ENCODE measurements at places on chromosomes 12 and 14. TPM values are rescaled to one million over a fixed set of nuclear protein-coding genes. Genes with fewer than 3 reads are reported as not detected.

GRCh38 chr14:74207943-74208342 is 31.3 kb upstream of the VSX2 start:
- DNase-seq, result no peak

DNA sequence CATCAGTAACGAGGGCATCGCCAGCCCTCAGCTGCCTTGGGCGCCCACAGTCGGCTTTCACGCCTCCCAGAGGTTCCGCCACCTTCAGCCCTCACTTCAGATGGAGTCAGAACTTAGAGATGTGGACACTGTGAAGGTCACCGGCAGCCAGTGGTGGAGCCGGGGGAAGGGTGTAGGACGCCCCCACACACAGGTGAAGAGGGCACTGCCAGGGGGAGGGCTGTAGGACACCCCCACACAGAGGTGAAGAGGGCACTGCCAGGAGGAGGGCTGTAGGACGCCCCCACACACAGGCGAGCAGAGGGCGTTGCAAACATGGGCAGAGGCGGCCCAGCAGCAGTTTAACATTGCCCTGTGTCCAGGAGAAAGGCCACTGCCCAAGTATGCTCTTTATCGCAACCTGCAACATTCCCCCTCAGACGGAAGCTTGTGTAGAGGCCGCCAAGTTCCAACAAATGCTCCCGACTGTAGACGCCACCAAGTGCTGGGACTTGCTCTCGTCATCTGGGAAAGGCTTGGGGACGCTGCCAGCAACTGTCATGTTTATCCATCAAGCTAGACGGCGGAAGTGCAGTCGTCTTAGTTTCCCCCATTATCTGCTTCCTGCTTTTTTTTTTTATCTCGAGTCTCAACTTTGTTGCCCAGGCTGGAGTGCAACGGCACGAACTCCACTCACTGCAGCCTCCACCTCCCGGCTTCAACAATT is 4.9 kb upstream of the ANKLE2 start:
- no peak for DNase-seq

DNA sequence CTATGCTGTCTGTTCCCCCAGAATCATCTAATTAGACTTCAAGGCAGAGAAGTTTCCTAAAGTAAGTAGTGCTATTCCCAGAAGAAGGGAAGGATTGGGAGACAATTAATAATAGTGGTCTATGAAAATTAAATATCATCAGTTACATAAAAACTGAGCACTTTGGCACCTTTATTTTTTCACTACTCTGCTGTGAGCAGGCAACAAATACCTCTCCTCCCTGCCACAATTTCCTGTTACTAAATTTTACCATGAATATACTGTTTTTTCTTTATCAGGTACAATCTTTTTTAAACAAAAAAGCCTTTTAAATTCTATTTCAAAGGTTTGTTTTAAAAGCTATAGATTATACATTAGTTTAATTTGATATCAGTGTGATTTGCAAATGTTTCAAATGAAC is 29.4 kb upstream of the KRAS start:
- no peak for DNase-seq

ANKRD33 gene
- not detected for total RNA-seq

DNA sequence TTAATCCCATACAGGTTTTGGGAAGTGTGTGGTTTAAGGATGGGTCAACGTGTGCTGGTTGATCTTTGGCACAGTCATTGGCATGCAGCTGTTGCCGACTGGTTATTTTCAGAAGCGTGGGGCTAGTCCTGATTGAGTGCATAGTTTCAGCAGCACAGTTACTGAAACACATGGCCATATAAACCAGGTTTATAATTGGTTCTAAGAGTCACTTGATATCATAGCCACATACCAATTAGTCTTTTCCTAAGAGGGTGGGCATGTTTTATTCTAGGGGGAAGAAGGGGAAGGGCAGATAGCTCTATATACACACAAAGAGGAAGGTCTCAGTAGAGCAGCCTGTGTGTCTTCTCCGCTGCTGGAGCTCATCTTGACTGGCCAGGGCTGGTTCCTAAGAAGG is 11.0 kb upstream of the RPS6KL1 start:
- DNase-seq, result no peak

DNA sequence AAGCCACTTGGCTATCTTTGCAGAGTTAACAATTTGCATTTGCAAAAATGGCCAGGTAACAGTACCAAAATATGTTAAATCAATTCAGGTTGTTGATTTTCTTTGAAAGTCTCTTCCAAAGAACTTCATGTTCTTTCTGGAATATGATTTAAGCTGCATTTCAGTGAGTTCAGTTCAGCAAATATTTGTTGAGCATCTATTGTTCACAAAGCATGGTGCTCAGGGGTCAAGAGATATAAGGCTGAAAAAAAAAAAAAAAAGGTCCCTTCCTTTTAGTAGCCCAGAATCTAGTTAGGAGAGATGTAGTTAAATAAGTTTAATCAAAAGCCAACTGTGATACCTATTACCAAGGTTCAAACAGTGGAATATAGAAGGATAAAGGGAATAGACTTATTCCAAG is 317.1 kb downstream of the ZFP36L1 start:
- DNase-seq, result no peak

LMNTD1 gene
- total RNA-seq, result not detected

DNA sequence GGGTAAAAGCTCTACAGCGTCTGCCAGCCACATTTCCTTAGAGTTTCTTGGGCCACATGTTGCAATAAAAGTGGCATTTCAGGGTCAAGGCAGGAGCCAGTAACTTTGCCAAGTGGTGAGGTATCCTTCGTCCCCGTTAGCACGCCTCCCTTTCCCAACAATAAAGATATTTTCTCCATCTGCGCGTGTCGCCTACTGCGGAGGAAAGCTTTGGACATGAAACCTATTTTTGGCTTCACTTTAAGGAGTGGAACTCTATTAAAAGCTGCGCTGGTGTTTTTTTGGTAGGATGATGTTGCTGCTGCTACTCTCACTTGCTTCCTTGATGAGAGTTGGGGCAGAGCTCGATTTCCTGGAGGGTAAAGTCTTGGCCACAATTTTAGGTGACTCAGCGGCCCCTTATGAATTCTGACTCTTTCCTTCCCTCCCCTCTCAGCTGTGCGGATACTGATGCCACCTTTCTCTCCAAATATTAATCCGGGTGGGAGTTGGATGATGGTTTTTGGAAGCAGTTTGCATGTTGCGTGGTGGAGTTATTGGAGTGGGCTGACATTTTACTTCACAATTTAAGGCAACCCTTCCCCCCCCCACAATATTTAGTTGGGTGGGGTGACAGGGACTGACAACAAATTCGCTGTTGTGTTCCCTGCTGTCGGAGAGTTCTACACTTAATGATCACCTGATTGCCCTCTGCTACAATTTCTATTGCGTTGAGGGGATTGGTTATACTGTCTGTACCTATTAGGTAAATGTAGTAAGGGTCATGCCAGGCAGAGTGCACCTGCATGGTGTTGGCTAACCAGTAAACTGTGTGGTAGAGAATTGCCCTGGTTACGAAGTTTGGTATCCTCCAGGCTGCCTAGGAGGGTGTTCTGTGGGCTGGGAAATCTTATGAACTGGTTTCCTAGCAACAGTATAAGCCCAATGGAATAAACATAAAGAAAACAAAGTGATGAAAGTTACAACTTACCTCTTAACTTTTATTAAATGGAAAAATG is 1.1 kb downstream of the CCDC91 start:
- DNase-seq, result no peak

DNA sequence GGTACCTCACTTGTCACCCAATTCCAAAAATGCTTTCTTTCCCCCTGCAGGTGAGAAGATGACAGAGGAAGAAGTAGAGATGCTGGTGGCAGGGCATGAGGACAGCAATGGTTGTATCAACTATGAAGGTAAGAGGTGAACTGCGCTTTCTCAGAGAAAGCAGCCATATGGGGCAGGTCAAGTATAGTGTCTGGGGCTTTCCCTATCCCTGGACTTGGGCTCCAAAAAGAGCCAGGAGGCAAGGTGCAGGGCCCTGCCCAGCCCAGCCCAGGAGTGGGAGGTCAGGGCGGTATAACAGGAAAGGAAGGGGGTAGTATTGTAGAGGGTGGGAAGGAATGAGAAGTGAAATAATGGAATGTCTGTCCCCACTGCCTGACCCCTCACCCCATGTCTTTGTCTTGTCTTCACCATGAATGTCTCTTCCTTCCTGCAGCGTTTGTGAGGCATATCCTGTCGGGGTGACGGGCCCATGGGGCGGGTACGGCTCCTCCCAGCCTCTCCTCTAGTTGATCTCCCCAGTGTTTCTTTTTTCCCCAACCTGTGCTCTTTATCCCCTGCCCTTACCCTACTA is 2.1 kb downstream of the MYL6 start:
- DNase-seq, result no peak

DNA sequence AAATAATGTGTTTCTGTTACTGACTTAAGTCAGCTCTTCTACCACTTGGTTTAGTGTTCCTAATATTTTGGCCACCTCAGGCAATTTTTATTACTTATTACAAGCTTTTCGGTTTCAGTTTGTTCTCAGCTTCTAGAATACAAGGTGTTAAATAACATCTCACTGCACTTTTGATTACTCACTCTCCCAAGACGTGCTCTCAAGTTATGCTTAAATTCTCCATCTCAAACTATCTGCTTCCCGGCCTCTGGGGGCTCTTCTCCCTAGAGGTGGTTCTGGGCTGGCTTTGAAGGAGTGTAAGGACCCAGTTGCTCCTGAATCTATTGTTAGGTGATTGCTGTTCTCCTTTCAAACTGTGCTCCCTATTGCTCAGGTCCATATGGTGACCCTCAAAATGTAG is 193.9 kb upstream of the DDHD1 start:
- no peak for DNase-seq

DNA sequence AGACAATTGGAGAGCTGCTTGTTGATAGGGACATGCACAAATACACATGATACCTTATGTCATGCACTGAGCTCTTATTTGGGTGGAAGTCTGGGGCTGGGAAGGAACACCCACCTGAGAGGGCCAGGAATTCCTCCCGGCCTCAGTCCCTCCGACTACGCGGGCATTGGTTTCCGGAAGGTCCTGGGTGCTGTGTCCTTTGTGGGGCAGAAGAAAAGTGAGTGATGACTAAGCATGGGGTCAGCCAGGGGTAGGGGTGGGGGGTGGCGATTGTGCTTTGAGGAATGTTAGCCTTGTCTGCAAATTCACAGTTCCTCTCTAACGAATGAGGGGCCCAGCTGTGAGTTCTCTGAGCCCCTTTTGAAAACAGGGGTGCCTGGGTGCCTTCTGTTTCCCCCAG is 798 bp downstream of the CELA1 start:
- DNase-seq, result no peak

DNA sequence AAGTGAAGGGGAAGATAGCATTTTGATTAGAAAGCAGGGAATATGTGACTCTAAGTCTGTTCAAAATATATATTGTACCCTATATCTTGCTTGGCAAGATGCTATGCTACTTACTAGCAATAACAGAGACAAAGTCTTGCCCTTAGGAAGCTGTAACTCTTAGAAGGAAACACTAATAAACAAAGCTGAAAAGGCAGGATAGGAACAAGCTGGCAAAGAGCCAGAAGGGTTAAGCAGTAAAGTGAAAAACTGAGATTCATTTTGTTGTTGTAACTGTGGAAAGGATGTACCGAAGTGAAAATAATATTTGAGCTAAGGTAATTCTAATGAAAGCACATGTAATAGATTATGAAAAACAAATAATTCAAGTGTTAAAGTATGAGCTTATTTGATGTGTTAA is 527.1 kb upstream of the FLRT2 start:
- no peak for DNase-seq

DNA sequence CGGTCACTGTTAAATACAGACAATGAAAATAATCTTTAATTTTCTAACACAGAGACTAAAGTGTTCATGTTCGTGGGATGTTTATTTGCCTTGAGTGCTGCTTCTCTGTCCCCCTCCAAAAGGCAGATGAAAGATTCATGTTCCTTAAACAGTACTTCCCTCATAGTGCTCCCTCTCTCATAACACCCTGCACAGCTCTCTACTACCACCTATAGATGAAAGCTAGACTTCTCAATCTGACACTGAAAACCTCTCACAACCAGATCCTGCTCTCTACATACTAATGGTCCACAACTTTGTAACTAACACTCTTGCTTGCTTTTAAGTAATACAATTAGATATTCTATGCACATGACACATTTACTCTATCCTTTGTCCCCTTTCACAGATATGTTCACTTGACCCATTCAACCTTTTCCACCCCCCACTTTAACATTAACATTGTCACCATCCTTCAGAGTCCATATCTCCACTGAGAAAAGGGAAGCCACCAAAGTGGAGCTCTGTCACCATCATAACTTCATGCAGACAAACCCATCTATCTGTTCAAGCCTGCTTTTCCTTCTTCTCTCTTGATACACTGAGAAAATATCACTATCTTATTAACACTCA is 266.4 kb upstream of the USP15 start:
- DNase-seq, result no peak

DNA sequence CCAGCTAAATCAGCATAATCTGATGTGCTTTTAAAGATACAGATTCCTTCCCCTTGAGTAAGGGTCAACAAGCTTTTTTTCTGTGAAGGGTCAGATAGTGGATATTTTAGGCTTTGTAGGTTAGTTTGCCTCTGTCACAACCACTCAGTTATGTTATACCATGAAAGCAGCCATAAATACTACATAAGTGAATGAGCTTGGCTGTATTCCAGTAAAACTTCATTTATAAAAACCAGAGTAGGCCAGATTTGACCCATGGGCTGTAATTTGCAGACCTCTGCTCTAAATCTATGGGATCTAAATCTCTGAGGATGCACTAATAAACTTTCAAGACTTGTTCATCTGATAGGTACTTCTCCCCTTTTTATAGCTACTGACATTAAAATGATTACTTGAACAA is 47.7 kb downstream of the LEMD3 start:
- DNase-seq, result no peak

GRCh38 chr12:63305901-63306875 is 155.2 kb upstream of the AVPR1A start:
- DNase-seq, result no peak

DNA sequence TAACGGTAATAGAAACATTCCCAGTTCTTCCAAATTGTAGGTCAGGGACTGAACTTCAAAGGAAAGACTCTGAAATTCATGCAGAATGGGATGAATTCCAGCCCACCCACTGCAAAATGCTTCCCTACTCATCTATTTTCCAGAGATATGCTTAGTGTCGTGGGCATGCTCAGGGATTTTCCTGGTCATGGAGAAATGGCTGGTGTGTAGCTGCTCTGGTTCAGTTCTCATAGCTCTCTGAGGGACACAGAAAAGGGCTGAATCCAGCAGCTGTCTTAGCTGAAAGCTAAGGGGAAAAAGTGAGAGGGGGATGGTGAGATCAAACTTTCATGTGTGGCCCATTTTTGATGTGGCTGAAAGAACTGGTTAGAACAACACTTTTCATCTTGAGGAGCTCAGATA is 72.9 kb upstream of the KRAS start:
- no peak for DNase-seq

GRCh38 chr12:126390969-126391566 is 1325.8 kb downstream of the AACS start:
- DNase-seq, result no peak

DNA sequence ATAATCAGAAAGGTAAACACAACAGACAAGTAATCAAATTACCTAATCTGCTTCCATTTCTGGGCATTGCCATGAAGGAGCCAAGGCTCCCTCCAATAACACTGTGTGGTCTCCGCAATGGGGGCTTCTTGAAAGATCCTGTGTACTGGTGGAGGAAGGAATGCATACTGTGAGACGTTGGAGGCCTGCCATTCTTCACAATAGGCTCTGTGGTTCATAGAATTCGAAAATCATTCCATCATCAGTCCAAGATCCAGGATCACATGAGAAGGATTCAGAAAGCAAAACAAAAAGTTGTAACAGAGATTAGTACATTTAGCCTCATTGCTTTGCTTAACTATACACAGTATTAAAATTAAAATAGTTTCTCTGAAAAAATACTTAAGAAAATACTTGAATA is 76.3 kb downstream of the CDK17 start:
- no peak for DNase-seq

ZC2HC1C gene
- total RNA-seq, result 4.5 TPM

FAM181A gene
- total RNA-seq, result 3.5 TPM
